ENCODE measurements at places on chromosomes 6 and 20.
A peak's percentile ranks its signal among the peaks of the same experiment; 100 is the strongest.

DNA sequence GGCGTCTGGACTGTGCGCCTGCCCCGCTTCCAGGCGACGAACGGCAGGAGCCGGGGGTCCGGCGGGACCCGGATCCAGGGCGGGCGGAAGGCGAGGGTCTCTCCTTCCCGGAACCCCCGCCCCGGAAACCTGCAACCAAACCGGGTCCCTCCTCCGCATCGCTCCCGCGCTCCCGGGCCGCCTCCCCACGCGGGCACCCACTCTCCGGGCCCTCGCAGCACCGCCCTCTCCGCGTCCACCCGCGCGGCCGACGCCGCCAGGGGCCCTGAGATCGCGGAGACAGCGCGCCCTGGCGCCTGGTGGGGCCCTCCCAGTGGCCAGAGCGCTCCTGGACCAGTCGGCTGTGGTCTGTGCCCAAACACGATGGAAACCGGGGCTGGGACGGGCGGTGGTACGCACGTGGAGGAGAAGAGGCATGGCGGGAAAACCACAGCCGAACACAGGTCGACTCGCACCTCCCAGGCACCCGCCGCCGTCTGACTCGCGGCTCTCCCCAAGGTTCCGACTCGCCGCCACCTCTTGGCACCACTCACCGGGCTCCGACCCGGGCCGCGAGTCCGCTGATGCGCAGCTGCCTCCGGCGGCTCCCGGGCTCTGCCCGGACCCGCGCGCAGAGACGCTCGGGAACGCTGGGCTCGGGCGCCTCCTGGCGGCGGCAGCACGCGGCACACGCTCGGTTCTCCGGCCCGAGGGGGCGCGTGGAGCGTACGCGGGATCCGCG is 7.9 kb downstream of the NKX2-2 start:
- DNase-seq, result peak; percentile 45

DNA sequence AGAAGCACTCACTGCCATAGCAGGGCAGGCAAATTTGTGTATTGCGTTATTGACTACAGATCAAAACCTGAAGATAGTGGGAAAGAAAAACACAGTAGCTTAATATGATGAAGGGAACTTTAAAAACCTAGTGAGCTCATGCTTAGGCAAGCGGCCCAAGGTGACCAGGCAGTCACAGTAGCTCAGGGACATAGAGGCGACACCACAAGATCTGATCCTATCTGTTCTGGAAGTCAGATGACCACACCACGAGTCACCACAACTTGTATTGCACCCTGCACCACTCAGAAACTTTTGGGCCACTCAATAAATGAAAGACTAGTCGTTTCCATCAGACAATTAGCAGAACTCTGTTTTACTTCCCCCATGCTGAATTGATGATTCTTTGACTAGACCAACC is 4.9 kb downstream of the CLIC5 start:
- DNase-seq, result peak; percentile 23

- no peak for DNase-seq
Observed at GRCh38 chr20:24741493-24742072, 207.5 kb upstream of the CST7 start.

DNA sequence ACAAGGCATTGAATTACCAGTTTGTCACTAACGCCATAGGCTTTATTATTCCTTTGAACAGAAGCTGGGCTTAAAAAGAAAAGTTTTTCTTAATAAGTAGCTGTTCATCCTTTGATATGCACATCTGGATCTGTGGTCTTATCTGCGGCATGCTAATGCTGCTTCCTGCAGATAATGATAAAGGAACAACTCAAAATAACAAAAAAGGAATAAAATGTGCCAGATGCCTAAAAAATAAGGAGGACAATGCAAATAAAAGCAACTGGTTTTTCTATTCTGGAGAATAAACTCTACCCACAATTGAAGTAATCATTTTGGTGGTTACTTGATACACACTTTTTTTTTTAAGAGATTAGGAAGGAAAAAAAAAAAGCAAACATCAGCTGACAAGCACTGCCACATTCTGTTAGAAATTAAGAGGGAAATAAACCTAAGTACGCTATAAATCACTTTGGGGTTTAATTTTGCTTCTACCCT is 156.8 kb upstream of the SALL4 start:
- DNase-seq, result no peak

DNA sequence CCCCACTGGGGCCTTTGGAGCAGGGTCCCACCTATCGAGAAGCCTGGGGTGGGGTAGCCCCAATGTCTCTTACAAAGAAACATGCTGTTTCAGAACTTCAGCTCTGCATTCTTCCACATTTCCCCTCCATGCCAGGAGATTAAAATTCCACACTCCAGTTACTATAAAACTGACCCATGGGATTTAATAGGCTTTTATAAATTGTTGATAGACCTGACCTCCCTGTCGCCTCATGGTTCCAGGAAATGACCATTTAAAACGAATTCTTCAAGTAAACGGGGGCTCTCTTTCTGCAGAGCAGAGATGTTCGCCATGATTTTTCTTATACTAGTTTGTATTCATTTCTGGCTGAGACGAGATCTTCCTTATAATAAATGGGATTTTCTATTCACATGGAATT is 19.3 kb downstream of the RIN2 start:
- no peak for DNase-seq

- no peak for DNase-seq
Observed at GRCh38 chr6:142322504-142323198, 20.8 kb downstream of the ADGRG6 start.

DNA sequence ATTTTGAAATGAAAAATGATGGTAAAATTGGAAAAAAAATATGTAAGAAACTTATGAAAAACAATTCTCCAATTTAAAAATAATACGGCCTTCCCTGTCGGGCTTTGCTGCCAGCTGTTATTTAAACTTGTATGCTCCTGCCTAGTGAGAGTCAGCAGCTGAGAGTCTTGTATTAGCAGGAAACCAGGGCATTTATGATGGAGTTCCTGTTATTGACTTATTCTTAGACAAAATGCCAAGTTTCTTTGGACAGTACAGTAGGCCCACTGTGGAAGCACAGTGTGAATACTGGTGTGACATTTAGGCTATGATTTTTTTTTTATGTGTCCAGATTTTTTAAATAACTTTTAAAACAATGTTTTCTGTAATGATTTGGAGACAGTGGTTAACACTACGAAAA is 42.1 kb downstream of the GMDS start:
- no peak for DNase-seq

All from transverse colon (tissue), 4 donors.